NCI-H187 (cell line): ENCODE measurements at places on chromosomes 2 and 18.

GRCh38 chr2:45265336-45265735, 256.1 kb upstream of the SIX2 start:
- no peak for DNase-seq

DNA sequence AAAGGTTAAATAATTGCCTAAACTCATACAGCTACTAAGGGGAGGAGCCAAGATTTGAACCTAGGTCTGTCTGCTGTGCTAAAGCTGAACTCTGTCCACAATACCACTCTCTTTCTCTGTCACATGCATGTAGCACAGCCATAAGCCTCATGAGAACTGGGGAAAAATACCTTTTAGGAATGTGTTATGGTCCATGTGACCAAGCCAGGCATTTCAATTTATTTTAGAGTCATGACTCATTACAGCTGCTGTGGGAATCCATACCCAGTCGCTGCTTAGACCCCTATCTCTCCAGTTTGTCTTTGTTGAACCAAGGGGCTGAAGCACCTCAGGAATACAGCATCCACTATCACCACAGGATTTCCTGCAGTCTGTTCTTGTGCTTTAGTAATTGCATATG, 200.0 kb upstream of the SIX3 start:
- no peak for DNase-seq

GRCh38 chr2:134271758-134272157, 17.9 kb downstream of the MGAT5 start:
- no peak for DNase-seq

DNA sequence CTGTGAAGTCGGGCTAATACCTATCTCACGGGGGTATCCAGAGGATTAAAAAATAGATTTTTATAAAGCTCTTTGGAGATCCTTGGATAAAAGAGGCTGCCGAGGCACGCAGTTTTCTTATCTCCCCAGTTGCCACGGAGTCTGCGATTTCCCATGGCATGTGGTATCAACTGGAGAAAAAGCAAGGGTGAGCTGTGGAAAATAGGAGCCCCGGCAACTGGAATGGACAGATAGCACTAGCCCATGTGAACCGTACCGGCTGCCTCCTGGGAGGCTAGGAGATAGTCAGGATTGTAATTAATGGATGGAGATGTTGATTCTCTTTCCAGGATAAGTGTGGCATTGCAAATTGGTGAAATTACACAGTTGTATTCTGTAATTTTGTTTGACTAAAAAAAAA, 407.6 kb upstream of the KCNH7 start:
- no peak for DNase-seq

DNA sequence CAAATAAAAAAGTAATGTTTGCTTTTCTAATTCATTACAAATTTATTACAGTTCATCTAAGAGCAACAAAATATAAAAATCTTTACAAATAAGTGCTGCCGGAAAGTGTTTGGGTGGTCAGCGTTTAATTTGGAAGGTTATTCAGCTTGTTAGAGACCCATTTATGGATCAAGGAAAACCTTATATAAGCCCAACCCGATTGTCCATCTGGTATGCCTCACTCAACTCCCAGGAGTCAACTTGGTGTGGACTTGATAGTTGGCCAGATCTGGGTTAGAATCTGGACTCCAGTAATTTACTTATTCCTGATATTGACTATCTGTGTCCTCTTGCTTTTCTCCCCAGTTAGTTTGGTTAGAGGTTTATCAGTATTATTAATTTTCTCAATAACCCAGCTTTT, 106.2 kb downstream of the KCTD1 start:
- DNase-seq: no peak

GRCh38 chr18:34576622-34577021, 133.5 kb upstream of the DTNA start:
- DNase-seq: no peak

DNA sequence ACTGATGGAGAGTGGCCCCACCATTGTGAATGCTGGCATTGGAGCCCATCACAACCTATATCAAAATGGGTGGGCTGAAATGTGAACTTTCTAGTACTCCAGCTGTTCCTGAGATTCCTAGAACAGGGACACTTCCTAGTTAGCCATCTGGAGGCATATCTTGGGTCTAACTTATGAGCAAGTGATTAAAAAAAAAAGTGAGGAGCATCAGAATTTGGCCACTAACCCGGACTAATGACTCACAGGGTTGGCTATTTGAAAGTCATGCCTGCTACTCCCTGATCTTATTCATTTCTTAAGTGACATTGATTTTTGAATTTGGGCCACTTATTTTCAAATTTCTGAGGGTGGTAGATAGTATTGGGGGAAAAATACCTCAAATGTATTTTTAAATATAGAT, 216.6 kb downstream of the HRH4 start:
- DNase-seq: no peak

GRCh38 chr2:75703589-75704287, 7.0 kb downstream of the GCFC2 start:
- DNase-seq: no peak

GRCh38 chr2:53568469-53568868, 199.1 kb upstream of the CHAC2 start:
- no peak for DNase-seq

GRCh38 chr18:76875390-76876325, 53.3 kb downstream of the ZNF236 start:
- peak; percentile 40 for DNase-seq

DNA sequence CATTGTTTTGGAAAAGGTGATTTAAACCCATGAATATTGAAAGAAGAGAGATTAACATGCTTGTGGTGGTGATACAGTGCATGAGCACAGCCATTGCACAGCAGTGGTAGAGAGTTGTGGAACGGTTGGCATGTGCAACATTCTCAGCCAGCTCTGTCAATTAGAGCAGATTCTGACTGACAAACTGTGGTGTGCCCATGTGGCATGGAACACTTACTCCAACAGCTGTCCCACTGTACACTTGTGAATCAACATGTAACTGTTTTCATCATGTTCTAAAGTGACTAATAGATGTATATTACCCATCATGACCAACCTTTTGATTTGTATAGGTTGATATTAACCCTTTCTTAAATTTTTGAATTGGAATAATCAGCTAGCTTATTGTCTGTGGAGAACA, 55.6 kb downstream of the PKP4 start:
- DNase-seq: no peak

GRCh38 chr2:192254444-192254843, 59.7 kb upstream of the TMEFF2 start:
- DNase-seq: no peak

DNA sequence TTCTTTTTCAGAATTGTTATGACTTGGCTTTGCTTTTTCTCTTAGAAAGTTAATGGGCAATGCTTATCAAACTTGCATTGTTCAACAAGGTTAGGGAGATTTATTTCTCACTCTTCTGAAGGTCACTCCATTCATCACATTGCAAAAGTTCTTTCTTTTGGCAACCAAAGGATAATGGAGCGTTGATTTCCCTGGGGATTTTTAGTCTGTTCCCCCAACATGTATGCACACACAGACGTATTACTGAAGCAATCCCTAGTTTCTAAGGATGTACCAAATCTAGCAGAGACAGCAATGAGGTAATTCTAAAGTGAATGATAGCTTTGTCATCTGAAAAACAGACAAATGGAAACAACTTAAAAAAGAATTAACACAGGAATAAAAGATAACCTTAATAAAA, 349.1 kb downstream of the NYAP2 start:
- DNase-seq: no peak

GRCh38 chr2:154554046-154554445, 144.4 kb upstream of the KCNJ3 start:
- DNase-seq: no peak

GRCh38 chr2:236667526-236667925, 97.9 kb downstream of the ACKR3 start:
- DNase-seq: no peak

- no peak for DNase-seq
Observed at GRCh38 chr2:219551441-219552381, 7.9 kb downstream of the TMEM198 start.

DNA sequence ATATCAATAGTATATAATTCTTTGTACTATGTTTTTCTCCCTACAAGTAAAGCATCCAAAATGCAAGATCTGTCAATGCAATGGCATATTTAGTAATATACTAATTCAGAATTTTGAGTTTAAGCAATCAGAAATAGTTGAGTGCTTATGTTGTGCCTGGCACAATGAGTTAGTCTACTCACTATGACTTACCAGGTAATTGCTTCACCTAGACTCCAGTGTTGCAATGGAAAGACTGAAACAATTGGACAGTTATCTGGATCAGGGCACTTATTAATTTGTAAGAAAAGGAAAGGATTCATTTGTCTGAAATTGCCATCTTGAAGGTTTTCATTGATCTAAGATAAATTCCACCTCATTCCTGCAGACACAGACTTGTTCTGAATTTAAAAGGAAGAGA, 97.6 kb upstream of the TCF4 start:
- DNase-seq: no peak

GRCh38 chr18:48161911-48162698, 231.6 kb upstream of the SMAD2 start:
- DNase-seq: no peak

DNA sequence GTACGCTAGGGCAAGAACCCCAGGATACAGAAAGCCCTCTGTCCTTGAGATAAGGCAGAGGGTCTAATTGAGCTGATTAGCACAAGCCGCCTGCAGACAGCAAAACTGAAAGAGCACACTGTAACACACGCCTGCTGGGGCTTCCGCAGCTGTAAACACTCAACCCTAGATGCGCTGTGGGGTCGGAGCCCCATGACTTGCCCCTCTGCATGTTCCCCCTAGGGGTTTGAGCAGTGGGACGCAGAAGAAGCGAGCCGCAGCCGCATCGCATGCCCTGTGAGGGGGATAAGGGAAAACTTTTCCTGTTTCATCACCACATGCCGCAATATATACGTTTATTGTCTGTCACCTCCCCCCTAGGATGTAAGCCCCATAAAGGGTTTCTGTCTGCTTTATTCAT, 384.6 kb downstream of the PLCL1 start:
- DNase-seq: no peak

- DNase-seq: no peak
Observed at GRCh38 chr2:177422271-177422670, 29.7 kb downstream of the AGPS start.

- DNase-seq: no peak
Observed at GRCh38 chr2:31812051-31812798, 198.6 kb downstream of the MEMO1 start.

- DNase-seq: no peak
Observed at GRCh38 chr2:16687955-16688354, 22.3 kb upstream of the CYRIA start.

DNA sequence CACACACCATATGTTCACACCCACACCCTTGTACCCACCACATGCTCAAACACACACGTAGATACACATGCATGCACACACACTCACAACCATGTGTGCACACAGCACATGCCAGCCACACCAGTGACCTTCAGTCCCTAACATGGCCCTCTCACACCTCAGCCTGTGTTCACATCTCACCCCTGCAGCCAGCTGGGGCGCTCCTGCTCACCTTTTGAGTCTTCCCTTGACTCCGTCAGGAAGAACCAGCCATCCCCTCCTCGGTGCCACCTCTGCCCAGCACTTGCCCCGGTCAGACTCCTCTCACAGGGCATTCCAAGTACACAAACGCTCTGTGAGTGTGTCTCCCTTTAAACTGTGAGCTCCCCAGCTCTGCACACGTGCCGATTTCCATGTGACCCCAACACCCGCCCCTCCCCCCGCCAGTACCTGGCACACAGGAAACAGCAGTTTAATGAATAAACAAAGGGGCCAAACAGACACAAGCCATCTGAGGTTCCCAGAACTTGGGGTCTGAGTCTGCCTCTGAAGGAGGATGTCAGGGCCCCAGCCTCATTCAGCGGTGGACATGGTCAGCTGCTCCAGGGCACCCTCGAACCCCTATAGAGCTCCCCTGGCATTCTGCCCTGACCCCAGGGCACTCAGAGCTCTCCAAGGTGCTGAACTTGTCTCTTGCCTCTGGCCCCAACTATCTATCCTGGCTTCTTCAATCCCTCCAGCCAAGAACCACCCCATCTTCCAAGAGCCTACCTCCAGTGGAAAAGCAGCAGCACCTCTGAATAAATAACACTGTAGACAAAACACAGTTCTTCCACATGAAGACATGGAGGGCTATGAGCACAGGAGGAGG, 252.9 kb downstream of the ATAD2B start:
- DNase-seq: no peak

GRCh38 chr2:53630026-53630606, 137.5 kb upstream of the CHAC2 start:
- no peak for DNase-seq

- DNase-seq: no peak
Observed at GRCh38 chr18:56565046-56565445, 73.3 kb downstream of the TXNL1 start.

- DNase-seq: no peak
Observed at GRCh38 chr2:202752071-202752470, 117.3 kb downstream of the FAM117B start.

DNA sequence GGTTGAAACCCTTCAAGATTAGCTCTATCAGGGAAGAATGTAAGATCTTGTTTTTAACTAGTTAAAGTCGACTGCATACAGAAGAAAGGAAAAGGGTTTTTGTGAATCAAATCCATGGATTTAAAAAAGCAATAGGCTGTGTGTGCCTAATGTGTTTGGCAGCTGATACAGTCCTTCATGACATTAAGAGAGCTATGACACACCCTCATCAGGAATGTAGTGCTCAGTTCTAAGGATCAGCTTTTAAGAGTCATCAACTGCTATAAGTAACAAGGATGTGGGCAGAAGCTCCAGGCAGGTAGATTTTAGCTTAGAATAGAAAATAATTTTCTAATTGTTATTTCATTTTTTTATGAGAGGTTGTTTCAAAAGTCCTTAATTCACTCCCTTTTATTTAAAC, 52.9 kb downstream of the PPP1R1C start:
- DNase-seq: no peak

GRCh38 chr18:13562494-13563029, 163.8 kb downstream of the FAM210A start:
- no peak for DNase-seq

- no peak for DNase-seq
Observed at GRCh38 chr2:215432759-215433594, 2.9 kb downstream of the FN1 start.

DNA sequence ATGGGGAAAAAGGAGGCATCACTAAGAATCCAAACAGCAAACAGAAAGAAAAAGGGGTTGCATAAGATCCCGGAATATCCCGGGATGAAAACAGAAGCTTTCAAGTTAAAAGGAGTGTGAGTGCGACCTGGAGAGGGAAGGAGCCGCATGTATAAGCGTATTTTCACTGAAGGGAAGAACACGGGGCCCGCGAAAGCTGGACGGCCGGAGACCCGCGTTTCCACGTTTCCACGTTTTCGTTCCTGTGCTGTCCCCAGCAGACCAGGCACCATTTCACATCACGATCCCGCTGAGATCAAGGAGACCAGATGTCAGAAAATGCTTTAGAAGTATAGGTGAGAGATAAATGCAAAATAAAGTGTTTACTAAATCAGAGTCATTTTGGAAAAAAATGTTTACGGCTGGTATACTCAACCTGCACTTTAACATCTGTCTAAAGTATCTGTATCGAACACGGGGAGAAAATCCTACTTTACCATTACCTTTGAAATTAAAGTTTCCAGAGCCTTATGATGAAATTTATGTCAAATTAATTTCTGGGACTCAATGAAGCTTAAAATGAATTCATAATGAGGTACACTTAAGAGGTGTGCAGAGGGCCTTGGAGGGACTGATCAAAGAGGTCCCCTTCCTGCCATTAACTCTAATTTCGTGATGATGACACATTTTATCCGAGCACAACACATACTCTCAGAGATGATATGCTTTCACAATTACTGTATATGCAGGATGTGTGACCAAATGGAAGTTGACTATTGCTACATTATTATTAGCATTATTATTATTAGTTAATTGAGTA, 71.0 kb upstream of the SALL3 start:
- DNase-seq: no peak
